ENCODE measurements at places on chromosomes 3 and 15.

DNA sequence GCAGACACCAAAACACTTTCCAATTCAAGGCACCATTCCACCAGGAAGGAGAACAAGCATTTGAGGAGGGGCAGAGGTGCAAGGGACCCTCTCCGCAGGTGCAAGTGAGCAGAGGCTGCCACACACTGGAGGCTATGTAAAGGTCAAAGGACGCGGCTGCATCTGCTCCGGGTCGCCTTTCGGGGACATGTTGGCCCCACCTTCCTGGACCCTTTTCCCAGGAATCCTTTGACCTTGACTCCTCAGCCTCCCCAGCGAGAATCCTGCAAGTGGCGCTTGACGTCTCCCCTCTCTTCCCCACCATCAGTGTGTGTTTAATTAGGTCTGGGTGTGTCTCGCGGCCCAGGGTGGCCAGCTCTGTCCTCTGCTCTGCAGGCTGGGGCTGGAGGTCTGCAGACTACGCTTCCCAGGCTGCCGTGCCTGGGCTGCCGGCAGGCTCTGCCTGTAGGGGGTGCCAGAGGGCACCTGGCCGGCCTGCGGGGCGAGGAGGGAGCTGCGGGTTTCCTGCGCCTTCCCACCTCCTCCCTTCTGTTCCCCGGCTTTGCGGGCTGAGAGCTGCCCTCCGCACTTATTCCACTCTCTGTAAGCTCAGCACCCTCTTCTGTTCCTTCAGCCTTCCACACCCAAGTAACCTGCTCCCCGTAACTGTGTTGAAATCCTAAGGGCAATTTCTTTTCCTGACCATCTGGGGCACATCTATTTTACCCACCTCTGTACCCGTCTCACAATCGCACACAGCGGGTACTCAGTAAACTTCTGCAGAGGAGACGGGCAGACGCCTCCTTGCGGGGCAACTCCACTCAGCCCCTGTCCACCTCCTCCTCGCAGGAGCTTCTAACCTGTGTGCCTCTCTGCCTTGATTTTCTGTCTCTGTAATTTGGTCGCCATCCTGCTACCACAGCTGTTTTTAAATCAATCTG, 129.8 kb downstream of the NSMCE3 start:
- peak; percentile 6 for DNase-seq

GRCh38 chr15:65818927-65819562, 27.0 kb upstream of the DENND4A start:
- DNase-seq: peak; percentile 99

DNA sequence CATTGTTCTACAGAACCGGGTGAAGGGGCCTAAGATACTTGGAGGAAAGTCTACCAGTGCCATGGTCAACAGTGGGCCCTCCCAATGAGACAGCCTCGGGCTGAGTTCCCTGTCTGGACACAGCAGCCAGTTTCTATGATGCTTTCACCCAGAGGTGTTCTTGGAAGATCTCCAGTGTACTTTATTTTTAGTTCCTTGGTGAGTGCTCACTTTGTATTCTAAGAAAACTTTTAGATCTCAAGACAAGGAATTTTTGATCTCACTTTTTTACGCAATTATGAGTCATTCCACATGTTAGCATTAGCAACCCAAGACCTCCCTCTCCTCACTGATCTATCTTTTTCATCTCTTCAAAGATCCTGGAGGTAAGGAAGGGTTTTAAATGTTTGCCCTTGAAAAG, 287.7 kb downstream of the RORA start:
- no peak for DNase-seq

DNA sequence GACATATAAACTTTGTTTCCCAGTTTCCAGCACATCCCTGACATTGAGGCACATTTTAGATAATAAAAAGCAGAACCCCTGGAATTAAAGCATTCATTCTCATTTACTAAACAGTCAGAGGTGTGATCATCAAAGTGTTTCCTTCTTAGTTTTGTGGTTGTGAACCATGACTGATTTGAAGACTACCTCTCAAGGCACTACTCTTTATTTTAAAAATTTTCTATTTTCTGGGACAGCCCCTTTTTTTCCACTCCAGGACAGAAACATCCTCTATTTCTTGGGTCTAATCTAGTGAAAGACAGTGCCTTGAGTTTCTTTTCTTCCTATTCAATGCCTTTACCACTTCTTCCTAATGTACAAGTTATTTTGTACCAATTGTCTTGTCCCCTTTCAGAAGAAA, 5.2 kb downstream of the SST start:
- DNase-seq: no peak

- DNase-seq: no peak
These were observed 9.3 kb downstream of the B2M start for GRCh38 chr15:44720460-44721176.

Data from MV-4-11 (cell line).